NCI-H748 treated with DMSO at 0.1 percent for 48 hours (cell line): ENCODE measurements at places on chromosomes 5 and 9.

GRCh38 chr5:132065351-132065937 is 5.0 kb downstream of the IL3 start:
- peak; percentile 19 for DNase-seq

- no peak for DNase-seq
These were observed 55.3 kb upstream of the POU4F3 start for GRCh38 chr5:146283344-146283761.

GRCh38 chr9:99368341-99369326 is 146.6 kb downstream of the SEC61B start:
- peak; percentile 16 for DNase-seq

DNA sequence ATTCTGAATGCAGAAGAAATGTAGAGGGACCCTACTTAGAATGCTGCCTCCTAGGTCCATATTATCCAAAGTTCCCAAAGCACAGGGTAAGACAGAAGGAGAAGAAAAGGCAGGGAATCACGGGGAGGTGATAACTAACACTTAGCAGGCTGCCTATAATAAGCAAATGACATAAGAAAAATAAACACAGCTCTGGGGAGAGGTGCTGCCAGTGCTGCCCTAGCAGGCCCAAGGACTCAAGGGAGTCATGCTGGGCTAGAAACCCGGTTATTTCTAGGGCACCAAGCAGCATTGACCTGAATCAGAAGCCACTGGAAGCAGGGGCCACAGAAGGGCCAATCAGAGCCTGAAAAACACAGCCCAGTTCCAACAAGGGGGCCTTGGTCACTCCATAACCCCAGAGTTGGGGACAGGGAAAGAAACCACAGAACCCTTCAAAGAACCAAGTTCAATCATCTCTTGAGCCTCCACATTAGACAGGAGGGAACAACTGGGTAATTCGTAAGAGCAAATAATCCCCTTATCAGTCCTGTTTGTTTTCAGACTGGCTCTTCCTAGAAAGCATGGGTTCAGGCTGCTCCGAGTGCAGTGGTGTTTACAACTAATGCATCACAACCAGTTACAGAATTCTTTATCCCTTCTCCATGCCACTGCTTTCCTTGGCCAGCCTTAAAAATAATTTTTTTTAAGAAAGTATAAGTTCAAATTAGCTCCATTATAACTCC is 24.0 kb downstream of the NRG2 start:
- no peak for DNase-seq

GRCh38 chr9:103904242-103904641 is 189.9 kb upstream of the SMC2 start:
- DNase-seq = no peak

- DNase-seq = no peak
These were observed 72.9 kb downstream of the SH3GL2 start for GRCh38 chr9:17651725-17652124.

GRCh38 chr9:93937193-93937592 is 18.0 kb downstream of the BARX1 start:
- DNase-seq = no peak

DNA sequence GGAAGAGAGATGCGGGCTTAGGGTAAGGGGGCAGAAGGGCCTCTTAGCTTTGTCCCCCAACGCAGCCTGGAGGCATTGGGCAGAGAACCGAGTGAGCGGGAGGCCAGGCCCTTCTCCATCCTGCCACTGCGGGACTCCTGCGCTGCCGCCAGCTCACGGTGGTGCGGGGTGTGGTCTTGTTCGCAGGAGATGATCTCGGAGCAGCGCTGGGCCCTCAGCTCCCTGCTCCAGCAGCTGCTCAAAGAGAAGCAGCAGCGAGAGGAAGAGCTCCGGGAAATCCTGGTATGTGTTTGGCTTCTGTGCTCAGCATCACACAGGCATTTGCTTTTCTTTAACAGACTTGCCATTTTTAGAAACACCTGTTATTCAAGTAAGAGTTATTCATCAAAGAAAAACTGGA is 41.3 kb downstream of the LRSAM1 start:
- no peak for DNase-seq

- no peak for DNase-seq
These were observed 112.8 kb upstream of the CDH12 start for GRCh38 chr5:22965960-22966359.

GRCh38 chr5:93603078-93603792 is 20.2 kb downstream of the NR2F1 start:
- DNase-seq = no peak

- no peak for DNase-seq
These were observed 83.3 kb upstream of the SLC30A5 start for GRCh38 chr5:69010476-69010875.

DNA sequence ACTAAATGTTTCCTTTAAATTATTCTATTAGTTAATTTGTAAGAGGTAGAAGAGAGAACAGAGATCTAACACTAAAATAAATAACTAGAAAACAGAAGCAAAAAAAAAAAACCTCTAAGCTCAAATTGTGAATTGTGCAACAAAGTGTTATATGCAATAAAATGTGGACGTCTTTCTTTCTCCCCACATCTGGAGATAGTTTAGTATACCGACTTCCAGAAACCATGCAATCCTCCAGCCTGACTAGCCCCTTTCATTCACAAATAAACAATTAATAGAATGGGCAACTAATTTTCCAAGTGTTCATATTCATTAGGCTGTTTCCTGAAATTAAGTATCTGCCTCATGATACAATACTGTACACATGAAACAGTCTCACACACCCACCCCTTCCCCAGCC is 258.5 kb downstream of the BNC2 start:
- no peak for DNase-seq

GRCh38 chr9:136508729-136509500 is 26.1 kb upstream of the SEC16A start:
- DNase-seq = no peak

DNA sequence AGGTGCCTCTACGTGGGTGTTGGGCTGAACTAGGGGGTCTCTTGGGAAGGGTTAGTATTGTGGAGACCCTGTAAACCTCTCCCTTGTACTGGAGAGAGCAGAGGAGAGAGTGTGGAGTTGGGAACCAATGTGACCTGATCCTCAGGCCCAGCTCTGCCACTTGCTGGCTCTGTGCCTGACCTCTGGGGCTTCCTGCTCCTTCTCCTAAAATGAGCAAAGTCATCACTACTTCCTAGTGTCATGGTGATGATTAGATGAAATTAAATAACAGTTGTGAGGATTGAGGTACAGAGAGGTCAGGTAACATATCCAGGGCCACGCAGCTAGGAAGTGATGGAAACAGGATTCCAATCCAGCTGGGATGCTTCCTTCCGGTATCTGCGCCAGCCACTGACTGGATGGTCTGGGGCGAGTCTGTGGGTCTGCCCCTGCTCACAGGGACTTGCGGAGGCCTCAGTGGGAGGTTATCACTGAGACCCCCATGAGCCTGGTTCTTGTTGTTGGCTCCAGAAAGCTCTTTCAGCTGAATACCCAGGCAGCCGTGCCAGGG is 9.2 kb downstream of the GALNT10 start:
- no peak for DNase-seq

DNA sequence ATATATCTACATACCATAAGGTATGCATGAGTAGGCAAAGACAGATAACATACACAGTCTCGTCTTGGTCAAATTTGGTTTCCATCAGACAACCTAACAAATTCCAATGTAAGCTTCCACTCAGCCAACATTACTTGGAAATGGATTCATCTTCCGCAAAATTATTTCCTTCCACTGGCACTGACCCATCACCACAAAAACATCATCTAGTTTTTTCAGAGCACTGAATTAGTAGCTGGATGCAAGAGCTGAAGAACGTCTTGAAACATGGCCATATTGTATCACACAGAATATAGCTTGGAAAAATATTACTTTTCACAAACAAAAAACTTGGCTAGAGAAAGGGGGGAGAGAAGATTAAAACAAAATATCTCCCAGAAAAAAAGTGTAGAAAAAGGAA is 73.5 kb downstream of the EFNA5 start:
- DNase-seq = no peak

DNA sequence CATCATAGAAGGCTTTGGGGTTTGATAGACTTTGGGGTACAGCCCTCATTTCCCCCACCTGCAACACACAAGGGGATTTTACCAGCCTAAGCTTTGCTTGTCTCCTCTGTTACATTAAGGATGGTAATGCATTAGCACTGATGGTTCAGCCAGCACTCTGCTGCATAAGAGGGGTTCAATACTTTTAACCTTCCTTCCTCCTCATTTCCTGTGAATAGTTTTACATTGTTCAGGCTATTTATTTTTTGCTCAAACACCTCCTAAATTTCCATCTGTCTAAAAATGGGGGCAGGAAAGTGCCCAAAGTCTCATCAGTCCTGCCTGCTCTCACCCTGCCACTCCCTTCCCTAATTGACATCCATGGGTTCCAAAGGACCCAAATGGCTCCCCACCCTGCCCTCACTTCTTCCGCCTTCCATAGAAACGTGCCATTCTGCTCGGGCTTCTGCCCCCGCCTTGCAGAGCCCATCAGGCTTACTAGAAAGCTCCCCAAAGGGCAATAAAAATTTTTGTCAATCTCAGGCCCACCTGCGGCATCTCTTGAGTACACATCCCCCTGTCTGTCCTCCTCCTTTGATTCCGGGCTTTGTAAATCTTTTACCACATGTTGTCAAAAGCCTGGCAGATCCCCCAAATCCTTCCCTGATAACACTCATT is 239.5 kb upstream of the SLC24A2 start:
- no peak for DNase-seq

GRCh38 chr5:148641735-148642134 is 12.6 kb downstream of the HTR4 start:
- DNase-seq = no peak

- no peak for DNase-seq
These were observed 30.6 kb downstream of the C9orf85 start for GRCh38 chr9:71941998-71942567.

- no peak for DNase-seq
These were observed 17.5 kb downstream of the ADRA1B start for GRCh38 chr5:159933531-159934485.

- DNase-seq = no peak
These were observed 28.4 kb downstream of the ELP1 start for GRCh38 chr9:108905494-108905893.

DNA sequence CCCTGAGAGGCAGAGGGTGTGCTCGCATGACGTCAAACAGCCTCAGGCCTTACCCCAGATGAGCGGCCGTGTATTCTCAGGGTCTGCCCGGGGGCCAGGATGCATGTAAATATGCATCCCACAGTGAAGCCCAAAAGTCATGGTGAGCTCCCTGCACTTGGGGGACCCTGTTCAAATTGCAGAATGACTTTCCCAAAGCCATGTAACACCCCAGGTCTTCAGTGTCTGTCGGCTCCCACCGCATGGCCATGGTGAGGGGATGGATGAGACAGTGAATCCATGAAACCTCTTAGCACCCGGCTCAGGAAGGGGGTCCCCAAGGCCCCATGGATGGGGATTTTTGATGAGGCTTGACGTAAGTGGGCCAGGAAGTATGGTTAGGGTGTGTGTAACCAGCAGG is 9.3 kb upstream of the COL5A1 start:
- no peak for DNase-seq

DNA sequence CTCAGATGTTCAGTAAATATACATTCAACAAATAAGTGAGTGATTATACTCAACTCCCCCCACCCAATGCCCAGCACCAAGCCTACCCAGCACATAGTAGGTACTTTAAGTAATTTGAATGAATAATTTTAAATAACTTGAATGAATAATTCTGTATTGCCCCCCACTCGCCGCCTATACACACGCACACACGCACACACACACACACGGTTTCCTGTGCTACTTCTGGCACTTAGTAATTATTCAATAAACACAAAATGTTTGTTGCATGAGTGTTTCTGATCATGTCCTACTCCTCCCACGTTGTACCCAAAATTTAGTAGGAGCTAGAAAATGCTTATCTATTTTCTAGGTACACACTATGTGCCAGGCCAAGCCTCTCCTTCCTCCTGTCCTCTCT is 16.2 kb downstream of the PCDH12 start:
- no peak for DNase-seq

DNA sequence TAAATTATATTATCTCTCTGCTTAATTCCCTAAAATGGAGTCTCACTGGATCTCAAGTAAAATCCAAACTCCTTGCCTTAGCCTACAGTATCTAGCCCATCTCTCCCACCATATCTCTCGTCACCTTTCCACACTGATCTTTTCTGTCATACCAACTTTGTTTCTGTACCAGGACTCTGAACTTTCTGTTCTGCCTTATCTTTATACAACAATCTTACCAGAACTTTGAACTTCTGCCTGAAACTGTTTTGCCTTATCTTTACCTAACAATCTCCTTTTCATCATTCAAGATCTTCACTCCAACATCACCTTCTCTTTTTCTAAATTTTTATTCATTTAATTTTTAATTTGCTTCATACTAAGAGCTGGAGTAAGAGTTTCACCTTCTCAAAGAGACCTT is 139.0 kb downstream of the CPLANE1 start:
- no peak for DNase-seq

GRCh38 chr5:60613826-60614225 is 86.1 kb downstream of the DEPDC1B start:
- no peak for DNase-seq

- no peak for DNase-seq
These were observed 35.6 kb upstream of the ATP6V1G1 start for GRCh38 chr9:114551750-114552685.

DNA sequence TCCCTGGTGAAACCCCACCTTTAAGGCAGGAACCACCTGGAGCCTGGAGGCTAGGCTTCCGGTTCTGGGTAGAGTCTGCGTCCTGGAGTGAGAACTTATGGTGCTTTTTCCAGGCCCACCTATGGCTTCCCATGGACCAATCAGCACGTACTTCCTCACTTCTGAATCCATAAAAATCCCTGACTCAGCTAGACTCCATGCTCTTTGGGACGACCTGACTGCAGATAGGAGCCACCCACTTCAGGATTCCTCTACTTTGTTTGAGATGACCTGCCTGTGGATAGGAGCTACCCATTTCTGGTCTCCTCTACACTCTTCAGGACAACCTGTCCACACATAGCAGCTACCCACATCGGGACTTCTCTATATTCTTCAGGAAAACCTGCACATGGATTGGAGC is 168.8 kb upstream of the IRX2 start:
- DNase-seq = no peak

GRCh38 chr5:66993448-66993847 is 203.2 kb downstream of the CD180 start:
- no peak for DNase-seq

DNA sequence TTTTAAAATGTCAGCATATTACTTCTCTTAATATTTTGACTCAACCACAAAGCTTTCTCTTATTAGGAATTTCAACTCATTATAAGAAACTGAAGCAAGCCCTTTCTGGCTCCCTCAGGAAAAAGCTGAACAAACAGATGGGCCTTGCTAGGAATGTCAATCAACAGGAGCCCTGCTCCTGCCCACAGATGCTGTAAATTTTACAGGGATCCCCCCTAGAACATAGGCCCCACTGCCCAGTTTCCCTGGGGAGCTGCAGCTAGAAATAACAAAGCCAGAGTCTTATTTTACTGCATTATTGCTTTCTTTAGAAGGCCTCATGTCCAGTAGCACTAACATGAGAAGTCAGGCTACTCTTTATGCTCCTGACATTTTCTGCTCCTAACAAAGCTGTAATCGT is 103.8 kb downstream of the PCSK1 start:
- DNase-seq = no peak

GRCh38 chr9:107711542-107711941 is 222.0 kb upstream of the KLF4 start:
- no peak for DNase-seq

- no peak for DNase-seq
These were observed 8.9 kb upstream of the UNC13B start for GRCh38 chr9:35152926-35153325.
